ENCODE measurements at places on chromosomes 1 and 21.

DNA sequence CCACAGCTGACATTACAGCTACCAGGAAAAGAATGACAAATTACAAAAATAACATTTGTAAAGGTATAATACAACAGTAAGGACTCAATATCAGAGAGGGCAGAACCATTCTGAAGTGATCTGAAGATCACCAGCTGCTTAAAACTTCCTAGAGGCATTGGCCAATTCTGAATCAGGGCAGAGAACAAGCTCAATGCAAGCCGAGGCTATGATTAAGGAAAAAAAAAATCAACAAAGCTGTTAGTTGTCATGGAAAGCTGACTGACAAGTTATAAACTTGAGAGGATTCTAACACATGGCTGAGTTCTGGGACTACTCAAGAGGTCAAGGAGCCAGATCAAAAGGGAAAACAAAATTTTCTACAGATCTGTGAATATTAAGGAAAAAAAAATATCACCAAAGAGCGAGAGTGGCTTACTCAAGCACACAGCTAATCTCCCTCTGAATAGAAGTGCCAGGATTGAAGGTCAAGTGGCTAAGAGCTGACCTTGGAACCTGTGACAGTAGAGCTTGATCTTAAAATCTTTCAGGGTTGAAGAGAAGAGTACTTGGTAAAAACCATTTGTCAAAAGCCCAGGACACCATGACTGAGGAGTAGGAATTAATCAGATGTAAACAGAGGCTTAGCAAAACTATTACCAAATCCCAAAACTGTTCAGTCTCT lies 383.4 kb downstream of the USP25 start:
- no peak for DNase-seq

- DNase-seq = no peak
Observed at GRCh38 chr1:61583703-61584102, 141.2 kb downstream of the TM2D1 start.

DNA sequence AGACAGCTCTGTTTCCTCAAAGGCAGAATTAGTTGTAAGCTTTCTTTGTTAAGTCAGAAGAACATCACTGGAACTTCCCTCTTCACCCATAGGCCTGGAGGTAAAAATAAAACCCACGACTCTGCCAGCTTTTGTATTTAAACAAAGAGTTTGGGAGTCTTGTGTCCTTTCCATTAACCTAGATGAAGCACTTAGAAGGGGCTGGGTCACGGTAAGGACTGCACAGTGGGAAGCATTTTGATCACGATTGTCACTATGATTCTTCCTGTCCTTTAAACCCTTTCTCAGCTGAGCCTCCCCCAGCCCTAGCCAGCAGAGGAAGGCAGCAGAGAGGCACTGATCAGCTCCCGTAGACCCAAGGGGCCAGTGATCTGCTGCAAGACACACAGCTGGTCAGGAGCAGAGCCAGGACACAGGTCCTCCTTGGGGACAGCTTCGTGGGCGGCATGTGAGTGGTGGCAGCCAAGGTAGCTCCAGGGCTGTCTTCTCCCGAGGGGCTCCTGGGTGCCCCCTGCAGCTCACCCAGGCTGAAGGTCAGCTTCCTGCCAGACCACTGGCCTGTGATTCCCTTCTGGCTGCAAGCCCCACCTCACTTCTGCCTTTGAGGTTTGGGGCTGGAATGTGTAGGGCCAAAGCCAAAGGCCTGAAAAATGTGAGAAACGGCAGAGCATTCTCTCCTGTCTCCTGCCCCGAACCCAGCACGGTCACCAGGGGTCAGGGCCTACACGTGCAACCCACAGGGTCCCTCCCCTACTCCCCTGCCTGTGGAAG lies 4.0 kb upstream of the LAPTM5 start:
- no peak for DNase-seq

- DNase-seq = no peak
Observed at GRCh38 chr1:31183126-31183525, 56.6 kb downstream of the NKAIN1 start.

DNA sequence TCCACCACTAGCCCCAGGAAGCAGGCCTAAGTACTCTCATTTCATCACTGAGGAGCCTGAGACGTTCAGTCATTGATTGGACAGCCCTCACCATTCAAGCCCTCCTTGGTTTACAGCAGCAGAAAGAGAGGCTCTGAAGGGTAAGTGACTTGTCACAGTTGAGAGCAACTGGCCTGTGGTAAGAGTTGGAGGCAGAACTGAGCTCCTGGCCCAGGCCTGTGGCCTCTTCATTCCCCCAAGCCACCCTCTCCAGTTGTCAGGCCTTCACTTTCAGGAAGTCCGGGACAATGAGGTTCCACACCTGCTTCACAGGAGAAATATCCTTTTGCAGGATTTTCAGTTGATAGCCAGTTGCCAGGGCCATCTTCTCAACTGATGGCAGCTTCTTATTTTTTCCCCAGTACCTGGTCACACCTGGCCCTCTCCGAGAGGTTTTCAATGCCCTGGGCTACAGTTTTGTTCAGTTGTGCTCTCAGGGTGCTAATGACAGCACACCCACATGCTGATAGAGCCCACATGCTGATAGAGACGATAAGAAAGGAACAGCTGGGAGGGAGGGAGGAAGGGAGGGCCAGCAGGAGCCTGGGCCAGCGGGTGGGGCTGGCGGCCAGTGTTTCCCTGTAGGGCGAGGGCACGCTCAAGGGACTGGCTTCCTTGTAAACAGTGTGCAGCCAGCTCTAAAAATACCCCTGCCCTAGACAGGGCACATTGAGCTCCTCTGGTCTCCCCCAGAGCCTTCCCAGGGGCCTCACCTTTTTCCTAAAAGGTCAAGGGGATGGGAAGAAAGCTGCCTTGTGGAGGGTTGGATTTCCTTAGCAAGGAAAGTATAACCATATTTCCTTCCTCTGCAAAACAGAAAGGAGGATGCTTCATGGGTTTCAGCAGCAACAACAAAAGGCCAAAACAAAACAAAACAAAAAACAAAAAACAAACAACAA lies 112.7 kb upstream of the JUN start:
- no peak for DNase-seq

GRCh38 chr1:192889082-192889481 lies 80.2 kb downstream of the RGS2 start:
- no peak for DNase-seq

DNA sequence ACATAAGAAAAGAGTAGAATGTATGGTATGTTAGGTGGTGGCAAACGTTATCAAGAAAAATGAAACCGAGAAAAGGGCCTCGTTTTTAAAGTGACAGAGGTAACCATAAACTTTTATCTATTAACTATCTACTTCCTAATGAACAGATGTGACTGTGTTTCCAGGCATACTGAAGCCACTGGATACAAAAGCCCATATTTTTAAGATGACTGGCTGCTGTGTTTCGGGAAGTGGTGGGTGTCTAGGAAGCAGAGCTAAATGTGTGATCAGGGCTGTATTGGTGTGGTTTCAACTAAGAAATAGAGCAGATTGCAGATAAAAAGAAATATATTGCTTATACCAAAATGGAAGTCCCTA lies 71.8 kb downstream of the CHRM3 start:
- DNase-seq = no peak

DNA sequence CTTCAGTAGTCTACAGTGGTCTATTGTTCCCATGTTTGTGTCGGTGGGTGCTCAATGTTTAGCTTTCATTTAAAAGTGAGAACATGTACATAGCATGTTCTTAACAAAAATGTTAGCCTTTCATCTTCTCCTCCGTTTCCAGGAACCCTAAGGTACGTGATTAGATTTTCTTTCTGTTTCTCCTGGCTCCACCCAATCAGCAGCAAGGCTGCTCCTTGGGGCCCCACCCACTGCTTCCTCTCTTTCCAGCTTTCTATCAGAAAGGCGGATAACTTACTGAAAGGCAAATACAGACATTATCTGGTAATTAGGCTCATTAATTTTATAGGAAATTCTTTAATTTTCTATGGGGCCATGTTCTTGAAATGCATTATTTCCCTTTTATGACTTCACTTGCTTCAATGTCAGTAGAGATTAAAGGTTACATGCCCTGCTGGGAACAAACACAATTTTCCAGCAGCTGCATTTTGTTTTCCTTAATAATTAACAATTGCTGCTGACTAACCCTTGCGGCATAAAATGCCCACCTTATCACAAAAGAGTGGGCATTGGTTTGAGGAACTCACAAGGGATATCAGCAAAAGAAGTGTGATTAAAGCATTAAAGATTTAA lies 324.9 kb upstream of the SNX7 start:
- no peak for DNase-seq

DNA sequence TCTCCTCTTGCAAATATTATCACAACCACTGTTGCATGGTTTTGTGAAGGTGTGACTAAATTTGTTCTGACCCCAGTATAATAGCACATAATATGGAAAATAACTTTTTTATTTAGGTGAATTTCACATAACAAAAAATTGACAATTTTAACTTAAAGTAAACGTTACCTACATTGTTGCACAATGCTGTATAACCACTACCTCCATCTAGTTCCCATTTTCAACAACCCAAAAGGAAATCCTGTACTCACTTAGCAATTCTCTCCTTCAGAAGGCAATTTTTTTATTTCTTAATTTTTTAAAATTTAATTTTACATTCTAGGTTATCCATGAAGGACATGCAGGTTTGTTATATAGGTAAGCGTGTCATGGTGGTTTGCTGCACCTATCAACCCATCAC lies 95.2 kb downstream of the KCNJ6 start:
- no peak for DNase-seq

- DNase-seq = no peak
Observed at GRCh38 chr1:54283635-54284385, 83.8 kb downstream of the MRPL37 start.

- DNase-seq = no peak
Observed at GRCh38 chr1:64891448-64891825, 74.9 kb downstream of the JAK1 start.

- DNase-seq = no peak
Observed at GRCh38 chr1:59697150-59697800, 117.5 kb upstream of the HOOK1 start.
